ENCODE measurements at places on chromosomes 5 and 9.

- DNase-seq: no peak
Measured at GRCh38 chr9:134515026-134515821, 126.4 kb upstream of the COL5A1 start.

DNA sequence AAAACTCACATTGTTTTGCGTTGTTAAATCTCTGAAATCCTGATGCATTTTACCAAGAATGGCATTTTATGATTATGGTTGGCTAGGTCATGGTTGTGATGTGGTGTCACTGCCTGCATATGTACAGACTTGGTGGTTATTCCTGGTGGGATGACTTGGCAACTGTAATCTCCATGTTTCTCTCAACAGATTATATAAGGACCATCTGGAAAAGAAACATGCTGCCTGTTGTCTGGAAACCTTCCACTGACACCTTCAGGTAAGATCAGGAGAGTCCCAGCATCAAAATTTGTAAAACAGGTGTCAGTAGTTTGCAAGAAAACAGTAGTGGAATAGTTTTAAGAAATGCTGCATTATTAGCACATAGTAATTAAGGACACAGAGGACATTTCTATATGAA, 3.0 kb upstream of the ACER2 start:
- no peak for DNase-seq

- DNase-seq: no peak
Measured at GRCh38 chr9:2681981-2682380, 35.3 kb upstream of the KCNV2 start.

GRCh38 chr9:110601098-110601497, 21.6 kb upstream of the SVEP1 start:
- no peak for DNase-seq

GRCh38 chr9:72950875-72951442, 1.9 kb downstream of the ALDH1A1 start:
- no peak for DNase-seq

- DNase-seq: no peak
Measured at GRCh38 chr9:132663851-132664250, 5.9 kb downstream of the DDX31 start.

DNA sequence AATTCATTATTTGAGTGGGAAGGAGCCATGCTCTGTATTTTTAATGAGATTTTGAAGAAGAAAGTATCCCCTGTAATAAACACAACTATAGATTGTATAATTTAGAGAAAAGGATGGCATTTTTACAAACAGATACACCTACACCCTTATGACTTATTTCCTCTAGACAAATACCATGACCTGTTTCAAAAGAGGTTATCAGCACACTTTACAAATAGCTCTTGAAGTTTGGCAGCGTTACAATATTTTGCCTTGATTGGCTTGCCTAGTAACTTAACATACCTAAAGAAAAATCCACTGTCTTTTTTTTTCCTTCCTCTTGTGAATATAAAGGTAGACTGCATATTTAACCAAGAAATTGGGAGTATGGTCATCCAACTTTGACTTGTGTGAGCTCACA, 28.5 kb upstream of the CETN3 start:
- DNase-seq: no peak

GRCh38 chr5:112930082-112930344, 8.0 kb upstream of the REEP5 start:
- no peak for DNase-seq

- DNase-seq: peak; percentile 51
Measured at GRCh38 chr9:132023419-132024180, 56.1 kb downstream of the MED27 start.

- peak; percentile 38 for DNase-seq
Measured at GRCh38 chr5:171092194-171092593, 216.9 kb upstream of the TLX3 start.

- no peak for DNase-seq
Measured at GRCh38 chr5:126108470-126108869, 314.7 kb upstream of the GRAMD2B start.

- DNase-seq: peak; percentile 68
Measured at GRCh38 chr5:4570047-4570995, 569.8 kb upstream of the ADAMTS16 start.

DNA sequence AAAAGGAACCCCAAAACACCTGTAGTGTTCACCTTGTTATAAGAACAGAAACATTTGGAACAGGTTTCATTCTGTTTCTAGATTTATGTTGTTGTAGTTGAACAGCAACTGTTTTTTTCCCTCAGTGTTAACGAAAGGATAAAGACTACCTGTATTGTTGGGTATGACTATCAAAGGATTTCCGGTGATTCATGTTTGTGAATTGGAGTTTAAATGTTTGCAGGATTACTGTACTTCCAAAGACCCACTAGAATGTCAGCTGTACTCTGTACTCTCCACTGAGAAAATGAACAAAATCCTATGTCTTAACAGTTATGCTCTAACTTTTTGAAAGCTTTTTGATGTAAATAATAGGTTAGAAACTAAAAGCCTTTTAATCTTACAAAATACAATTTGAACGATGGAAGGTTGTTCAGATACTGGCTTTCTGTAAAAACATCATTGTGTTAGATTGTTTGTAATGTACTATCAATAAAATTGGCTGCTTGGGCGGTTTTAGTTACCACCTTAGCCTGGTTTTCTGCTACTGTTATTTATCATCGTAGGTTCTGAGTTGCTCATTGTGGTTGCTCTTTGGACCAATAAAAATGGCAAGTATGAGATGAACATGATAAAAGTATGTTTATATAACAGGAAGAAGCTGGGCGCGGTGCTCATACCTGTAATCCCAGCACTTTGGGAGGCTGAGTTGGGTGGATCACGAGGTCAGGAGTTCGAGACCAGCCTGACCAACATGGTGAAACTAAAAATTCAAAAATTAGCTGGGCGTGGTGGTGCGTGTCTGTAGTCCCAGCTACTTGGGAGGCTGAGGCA, 44.1 kb downstream of the DCP2 start:
- peak; percentile 56 for DNase-seq

All from fibroblast of upper back skin (primary cell).